Left forelimb (tissue), 1 donor: ENCODE measurements at places on chromosomes 12 and 14.

DNA sequence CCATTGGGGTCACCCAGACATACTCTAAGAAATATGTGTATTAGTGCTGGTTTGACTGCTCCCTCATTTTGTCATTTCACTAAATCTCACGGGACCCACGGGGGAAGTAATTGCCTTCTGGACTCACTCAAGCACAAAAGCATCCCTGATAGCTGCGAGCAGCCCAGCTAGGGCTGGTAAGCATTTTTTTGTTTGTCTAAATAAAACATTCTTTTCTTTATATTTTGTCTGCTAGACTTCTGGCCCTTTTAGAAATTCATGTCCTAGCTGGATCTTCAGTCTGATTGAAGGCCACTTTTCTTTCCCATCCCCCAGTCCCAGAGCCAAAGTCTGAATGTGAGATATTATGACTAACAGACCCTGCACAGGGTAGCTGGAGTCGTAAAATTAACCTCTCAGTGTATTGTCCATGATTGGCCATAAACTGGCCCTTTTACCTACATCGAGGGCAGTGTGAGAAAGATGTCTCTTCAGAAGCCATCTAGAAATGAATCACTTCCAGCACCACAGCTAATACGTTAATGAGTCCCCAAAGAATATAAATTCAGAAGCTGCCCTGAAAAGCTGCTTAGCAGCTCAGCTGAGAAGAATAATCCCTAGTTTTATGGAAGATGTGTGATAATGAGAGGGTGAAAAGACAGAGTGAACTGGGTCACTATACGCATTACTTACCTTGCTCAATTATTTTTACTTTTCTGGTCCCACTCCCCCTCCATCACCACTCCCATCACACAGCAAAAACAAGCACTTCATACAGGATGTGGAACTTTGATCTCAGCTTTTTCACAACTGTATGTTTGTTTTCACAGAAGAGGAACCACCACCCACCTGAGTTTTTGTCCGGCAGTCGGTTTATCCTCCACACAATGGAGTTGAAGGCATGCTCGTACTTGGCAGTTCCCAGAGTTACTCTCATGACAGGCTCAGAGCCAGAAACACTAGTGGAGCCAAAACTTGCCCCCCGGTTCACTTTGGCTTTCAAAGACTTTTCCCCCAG lies 55.6 kb upstream of the GTF2A1 start:
- DNase-seq: no peak

DNA sequence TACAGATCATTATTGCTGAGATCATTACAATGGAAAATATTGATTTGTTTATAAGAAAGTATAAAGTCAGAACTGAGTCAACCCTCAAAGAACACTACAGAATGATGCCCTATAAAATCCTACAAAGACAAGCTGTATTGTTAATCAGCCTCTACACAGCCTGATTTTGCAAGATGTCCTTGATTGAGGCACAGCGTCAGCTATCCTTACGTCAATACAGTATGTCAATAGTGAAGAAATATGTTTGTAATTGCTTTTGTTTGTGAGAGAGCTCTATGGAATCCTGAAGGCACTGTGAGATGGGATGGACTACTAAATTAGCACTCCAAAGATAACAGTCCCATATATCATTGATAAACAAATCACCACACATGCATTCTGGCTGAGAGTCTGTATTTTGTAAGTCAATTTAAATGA lies 70.7 kb downstream of the RASSF9 start:
- DNase-seq: no peak

DNA sequence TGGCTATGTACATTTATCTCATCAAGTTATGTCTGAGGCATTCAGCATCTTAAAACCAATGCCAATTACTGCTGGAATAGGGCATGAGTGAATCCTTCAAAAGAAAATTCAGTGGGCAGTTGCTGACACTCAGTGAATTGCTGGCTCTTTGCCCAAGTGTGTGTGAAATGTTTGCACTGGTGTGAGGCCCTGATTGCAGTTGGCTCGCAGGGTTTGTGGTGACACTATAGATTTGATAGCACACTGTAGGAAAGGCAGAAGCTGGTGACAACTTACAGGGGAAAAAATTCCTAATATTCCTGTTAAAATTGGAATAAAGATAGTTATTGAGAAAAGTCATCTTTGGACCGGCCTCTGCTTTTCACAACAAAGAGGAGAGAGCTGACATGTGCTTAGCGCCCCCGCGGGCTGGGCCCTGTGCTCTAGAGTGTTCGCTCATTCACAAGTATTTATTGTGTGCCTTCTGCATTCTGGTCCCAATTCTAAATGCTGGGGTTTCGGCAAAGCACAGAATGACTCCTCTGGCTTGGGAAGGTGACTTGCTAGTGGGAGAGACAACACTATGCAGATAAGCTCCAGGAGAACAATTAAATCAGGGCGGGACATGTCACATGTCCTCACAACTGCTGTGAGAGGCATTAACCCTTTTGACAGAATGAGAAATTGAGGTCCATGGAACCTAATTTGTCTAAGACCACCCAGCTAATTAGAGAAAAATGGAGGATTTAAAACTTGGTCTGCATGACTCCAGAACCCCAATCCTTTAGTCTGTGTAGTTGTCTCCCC lies 418.7 kb downstream of the NPAS3 start:
- no peak for DNase-seq

GRCh38 chr14:43621282-43621681 lies 885.8 kb downstream of the FSCB start:
- no peak for DNase-seq

- no peak for DNase-seq
Observed at GRCh38 chr12:116635487-116635886, 76.3 kb downstream of the MAP1LC3B2 start.

GRCh38 chr12:82886671-82887340 lies 200.1 kb downstream of the TMTC2 start:
- DNase-seq: no peak

- no peak for DNase-seq
Observed at GRCh38 chr12:59056966-59057365, 136.7 kb upstream of the LRIG3 start.

- DNase-seq: no peak
Observed at GRCh38 chr12:122139266-122139665, 34.8 kb downstream of the IL31 start.

- DNase-seq: no peak
Observed at GRCh38 chr14:94129758-94130414, 482 bp upstream of the IFI27L2 start.

GRCh38 chr12:85849344-85849743 lies 13.1 kb upstream of the RASSF9 start:
- DNase-seq: no peak

DNA sequence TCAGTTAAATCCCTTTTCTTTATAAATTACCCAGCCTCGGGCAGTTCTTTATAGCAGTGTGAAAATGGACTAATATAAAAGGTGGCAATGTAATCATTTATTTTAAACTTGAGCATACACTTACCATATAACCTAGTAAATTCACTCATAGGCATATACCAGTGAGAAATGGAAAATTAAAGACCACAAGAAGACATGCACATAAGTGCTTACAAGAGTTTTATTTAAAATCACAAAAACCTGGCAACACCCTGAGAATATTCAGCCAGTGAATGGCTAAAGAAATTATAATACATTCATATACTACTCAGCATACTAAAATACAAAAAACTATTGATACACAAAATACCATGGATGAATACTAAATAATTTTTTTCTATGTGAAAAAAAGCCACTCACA lies 1017.5 kb upstream of the TMEM132C start:
- DNase-seq: no peak

GRCh38 chr14:105294142-105294597 lies 6.6 kb downstream of the BRF1 start:
- no peak for DNase-seq

DNA sequence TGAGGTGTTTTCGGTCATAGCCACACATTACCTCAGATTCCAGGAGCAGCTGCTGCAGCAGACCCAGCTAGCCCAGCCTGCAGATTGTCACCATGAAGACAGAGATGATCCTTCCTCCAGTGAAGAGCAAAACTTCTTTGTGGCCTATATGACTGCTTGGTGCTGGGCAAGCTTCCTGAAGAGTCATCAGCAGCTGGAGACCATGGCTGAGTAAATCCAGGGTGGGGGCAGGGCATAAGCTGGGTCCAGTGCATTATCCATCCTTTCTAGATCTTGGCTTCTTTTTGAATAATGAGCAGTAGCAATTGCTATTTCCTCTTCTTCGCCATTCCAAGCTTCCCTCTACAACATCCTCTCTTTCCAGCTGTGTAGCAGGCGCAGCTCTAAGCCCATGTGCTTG lies 373.1 kb upstream of the DDHD1 start:
- DNase-seq: no peak

DNA sequence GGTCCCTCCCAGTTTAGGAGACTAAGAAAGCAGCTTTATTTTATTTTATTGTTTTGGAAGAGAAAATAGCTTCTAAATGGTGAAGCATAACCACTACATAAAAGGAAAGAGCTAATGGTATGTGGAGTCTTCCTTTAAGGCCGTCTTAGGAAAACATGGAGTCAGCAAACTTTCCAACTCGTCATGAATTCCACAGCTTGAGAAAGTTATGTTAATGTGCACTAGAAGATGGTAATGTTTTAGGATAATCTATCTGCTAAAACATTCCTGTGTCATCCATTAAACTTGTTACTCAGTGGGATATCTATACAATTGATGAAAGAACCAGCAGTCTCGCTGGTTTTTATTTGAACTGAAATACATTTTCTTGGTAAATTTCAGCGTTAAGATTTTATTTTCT lies 448.4 kb upstream of the SEL1L start:
- DNase-seq: no peak

DNA sequence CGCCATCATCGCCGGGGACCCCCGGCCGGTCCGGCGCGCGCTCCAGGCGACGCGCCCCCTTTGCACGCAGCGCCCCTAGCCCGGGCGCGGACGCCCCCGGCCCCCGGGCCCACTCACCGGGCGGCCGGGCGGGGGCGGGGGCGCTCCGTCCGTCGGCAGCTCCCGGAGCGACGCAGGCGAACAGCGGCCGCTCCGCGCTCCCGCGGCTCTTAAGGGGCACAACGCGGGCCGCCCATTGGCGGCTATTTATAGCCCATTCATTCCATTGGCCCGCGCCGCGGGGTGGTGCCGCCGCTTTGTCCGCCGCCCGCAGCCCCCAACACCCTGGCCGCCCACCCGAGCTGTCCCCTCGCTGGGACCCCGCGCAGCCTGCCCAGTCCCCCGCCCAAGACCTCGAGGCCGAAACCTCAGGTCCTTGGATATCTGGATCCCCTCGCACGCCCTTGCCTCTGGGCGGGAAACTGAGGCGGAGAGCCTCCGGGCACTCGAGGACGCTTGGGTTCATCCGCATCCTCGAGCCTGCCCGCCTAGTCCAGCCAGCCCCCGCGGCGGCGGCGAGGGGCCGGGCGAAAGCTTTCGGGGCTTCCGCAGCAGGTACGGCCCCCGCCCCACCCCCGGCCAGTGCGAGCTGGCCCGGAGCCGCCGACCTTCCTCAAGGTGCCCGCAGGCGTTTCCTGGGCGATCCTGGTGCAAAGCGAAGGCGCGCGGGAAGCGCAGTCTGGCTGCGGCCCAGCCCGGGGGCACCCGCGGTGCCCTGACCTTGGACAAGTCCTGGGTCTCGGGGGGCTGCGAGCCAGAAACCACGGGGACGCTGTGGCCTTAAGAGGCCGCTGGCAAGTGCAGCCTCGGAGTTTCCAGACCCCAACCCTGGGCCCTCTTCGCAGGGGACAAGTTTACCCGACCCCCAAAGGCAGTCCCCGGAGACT lies at the start of gene CKB:
Gene CKB (minus strand): TSS at position 182 of the 926 bp plus-strand sequence. CDS start 337 bp downstream, outside the sequence.
- no peak for DNase-seq

DNA sequence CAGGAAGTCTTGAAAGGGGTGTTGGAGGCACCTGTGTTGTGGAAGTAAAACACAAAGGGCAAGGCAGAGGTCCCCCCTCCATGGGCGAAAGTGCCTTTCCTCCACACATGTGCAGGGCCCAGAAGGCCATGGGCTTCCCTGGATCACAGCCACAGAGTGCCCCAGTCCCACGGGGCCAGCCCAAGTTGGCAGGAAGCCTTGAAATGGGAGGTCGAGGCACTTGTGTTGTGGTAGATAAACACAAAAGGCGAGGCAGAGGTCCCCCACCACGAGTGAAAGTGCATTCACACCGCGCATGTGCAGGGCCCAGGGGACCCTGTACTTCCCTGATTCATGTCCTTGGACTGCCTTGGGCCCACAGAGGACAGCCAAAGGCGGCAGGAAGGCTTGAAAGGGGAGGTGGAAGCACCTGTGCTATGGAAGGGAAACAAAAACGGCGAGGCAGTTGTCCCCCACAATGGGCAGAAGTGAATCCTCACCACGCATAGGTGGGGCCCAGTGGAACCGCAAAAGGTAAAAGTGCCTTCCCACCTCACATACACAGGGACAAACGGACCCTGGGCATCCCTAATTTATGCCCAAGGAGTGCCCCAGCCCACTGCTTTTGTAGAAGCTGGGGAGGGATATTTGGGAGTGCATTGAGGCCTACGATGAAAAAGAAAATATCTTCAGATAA lies 585.4 kb downstream of the ALG10 start:
- DNase-seq: no peak

DNA sequence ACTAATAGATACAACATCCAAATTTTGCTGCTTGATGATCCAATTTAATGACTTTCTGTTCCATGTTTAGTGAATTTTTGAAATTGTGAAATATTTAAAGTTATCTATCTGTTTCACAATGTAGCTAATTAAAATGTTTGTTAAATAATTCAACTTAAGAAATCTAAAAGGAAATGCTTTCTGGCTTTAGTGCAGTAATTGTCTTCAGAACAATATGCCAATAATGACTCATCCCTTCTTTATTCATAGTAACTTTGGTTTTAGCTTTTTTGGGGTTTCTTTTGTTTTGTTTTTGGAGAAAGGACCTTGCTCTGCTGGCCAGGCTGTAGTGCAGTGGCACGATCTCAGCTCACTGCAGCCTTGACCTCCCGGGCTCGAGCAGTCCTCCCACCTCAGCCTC lies 479.2 kb upstream of the RGS6 start:
- no peak for DNase-seq

DNA sequence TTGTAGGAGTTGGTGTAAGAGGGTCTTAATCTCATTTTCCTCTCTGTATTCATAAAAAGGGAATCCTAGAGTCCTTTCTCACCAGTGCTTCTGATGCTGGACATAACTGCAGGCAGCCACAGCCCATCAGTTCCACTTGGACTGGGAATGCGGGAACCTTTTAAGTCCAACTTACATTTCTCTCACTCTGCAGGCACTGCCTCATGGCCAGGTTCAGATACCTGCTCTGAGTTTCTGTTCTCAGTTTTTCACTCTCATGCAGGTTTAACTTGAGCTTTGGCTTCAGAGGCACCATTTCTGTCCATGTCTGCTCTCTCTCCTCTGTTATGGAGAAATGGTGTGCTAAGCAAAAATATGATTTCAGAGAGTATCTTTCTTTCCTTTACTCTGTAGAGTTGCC lies 4.2 kb downstream of the ACVR1B start:
- no peak for DNase-seq

- peak; percentile 58 for DNase-seq
Observed at GRCh38 chr14:99727096-99727870, 43.2 kb downstream of the CYP46A1 start.

GRCh38 chr12:90174198-90174510 lies 465.5 kb upstream of the ATP2B1 start:
- DNase-seq: no peak
